ENCODE measurements at places on chromosomes 5 and 9.
A peak's percentile ranks its signal among the peaks of the same experiment; 100 is the strongest.

GRCh38 chr5:82855893-82856550, 221.2 kb downstream of the TMEM167A start:
- DNase-seq, result no peak
- no peaks in the 10 kb centered on the region for H3K27me3 ChIP-seq
- H3K4me3 ChIP-seq, result no peak overlapping the region
- H3K36me3 ChIP-seq, result no peaks in the 10 kb centered on the region
- no peak overlapping the region for H3K27ac ChIP-seq

- no peak overlapping the region for H3K27ac ChIP-seq
- H3K4me1 ChIP-seq, result no peaks in the 10 kb centered on the region
- no peak overlapping the region for H3K4me3 ChIP-seq
These were observed 39.1 kb downstream of the FBN2 start for GRCh38 chr5:128498844-128499455.

DNA sequence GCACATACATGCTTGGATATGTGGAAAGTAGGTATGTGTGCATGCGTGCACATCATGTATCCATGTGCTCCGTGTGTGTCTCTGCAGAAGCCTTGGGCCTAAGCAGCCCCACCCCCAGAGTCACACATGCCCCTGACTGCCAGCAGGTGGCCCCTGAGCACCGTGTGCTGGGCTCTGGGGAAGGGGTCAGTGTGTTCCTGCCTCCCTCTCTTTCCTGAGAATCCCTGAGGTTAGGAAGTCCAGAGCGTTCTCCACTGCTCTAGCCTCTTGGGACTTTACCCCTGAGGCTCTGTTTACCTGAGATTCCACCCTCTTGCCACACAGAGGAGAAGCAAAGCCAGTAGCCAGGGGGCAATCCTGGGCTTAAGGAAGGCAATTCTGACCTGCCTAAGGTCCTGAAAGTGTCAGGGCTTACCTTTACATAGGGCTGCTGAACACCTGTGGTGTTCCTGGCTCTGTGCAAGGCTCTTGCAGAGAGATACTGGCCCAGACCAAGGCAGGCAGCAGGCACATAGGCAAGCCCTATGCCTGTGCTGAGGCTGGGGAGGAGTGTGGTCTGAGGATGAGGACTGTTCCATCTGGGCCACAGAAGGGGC, 207.3 kb downstream of the TMEM38B start:
- H3K4me1 ChIP-seq, result no peaks in the 10 kb centered on the region
- H3K4me3 ChIP-seq, result no peak overlapping the region

GRCh38 chr9:33244137-33244784, 4.3 kb downstream of the SPINK4 start:
- no peaks in the 10 kb centered on the region for H3K27me3 ChIP-seq
- DNase-seq, result no peak
- H3K4me1 ChIP-seq, result peaks cover 4% of the 10 kb centered on the region
- H3K36me3 ChIP-seq, result peaks cover 3% of the 10 kb centered on the region

GRCh38 chr5:116766470-116766947, 191.9 kb upstream of the SEMA6A start:
- H3K27me3 ChIP-seq, result no peaks in the 10 kb centered on the region
- no peaks in the 10 kb centered on the region for H3K4me1 ChIP-seq
- no peak for DNase-seq
- H3K36me3 ChIP-seq, result no peaks in the 10 kb centered on the region
- no peak overlapping the region for H3K27ac ChIP-seq

- H3K36me3 ChIP-seq, result no peaks in the 10 kb centered on the region
- H3K4me3 ChIP-seq, result no peak overlapping the region
- no peak overlapping the region for H3K27ac ChIP-seq
- peaks cover 1% of the 10 kb centered on the region for H3K4me1 ChIP-seq
- DNase-seq, result no peak
These were observed 6.3 kb downstream of the PDE4D start for GRCh38 chr5:59887274-59887673.

DNA sequence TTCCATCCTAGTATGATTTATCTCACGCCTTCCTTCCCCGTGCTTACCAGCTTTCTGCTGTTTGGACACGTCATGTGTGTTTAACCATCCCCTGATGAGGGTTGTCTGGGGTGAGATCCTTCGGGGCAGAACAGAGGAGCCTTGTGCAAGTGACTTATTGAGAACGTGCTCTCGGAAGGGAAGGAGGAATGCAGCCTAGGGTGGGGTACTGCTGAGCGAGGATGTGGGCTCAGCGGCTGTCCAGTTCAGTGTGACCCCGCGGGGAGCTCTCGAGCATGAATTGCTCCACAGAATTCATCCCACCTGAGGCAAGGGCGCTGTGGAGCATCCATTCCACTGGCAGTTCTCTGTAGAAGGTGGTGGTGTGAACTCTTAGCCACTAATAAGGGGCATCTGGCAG, 4.0 kb downstream of the MYOZ3 start:
- no peak overlapping the region for H3K27ac ChIP-seq
- H3K36me3 ChIP-seq, result no peaks in the 10 kb centered on the region
- H3K27me3 ChIP-seq, result no peaks in the 10 kb centered on the region

- no peaks in the 10 kb centered on the region for H3K27me3 ChIP-seq
- no peak overlapping the region for H3K27ac ChIP-seq
- H3K4me3 ChIP-seq, result no peak overlapping the region
- no peaks in the 10 kb centered on the region for H3K4me1 ChIP-seq
- no peak for DNase-seq
- no peaks in the 10 kb centered on the region for H3K36me3 ChIP-seq
These were observed 20.6 kb upstream of the NR5A1 start for GRCh38 chr9:124527781-124528180.

DNA sequence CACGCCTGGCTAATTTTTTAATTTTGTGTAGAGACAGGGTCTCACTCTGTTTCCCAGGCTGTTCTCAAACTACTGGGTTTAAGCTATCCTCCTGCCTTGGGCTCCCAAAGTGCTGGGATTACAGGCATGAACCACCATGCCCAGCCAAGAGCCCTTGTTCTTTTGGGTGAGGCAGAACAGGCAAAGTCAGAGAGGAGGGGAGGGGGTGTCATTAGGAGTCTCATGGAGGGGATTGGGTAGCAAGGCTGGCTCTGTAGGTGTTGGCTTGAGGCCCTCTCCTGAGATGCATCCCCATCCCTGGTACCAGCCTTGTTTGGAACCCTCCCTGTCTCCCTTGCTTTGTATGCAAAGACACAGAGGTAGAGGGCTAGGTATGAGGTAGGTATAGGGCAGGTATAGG, 24.1 kb downstream of the GSN start:
- no peak for DNase-seq
- H3K4me1 ChIP-seq, result no peaks in the 10 kb centered on the region
- H3K27ac ChIP-seq, result no peak overlapping the region
- H3K4me3 ChIP-seq, result no peak overlapping the region

DNA sequence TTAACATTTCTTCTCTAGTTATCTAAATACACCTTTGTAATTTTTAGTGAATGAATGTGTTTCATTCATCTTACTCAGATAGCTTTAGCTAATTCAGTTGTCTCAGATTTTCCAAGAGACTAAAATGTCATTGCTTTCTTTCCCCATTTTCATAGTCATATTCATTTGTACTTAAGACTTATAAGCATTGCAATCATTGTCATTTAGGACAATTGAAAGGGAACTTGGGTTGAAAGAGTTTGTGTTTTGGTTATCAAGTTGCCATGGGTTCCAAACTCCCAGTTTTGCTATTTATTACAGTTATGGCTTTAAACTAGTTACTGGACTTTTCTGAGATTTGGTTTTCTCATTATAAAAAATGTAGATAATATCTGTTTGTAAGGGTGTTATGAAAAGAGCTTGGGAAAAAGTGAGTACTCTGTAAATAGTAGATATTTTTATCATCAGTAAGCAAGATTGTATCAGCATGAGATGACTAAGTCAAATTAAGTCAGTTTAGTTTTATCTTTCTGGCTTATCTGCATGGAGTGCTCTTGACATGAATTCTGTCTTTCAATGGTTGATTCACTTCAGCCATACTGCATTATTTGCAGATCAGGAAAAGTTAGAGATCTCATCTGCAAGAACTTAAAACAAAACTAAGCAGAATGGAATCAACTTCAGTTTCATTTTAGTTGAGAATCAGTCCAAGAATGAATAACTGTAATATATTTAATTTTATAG, 107.5 kb downstream of the PBX3 start:
- H3K4me1 ChIP-seq, result no peaks in the 10 kb centered on the region
- no peak overlapping the region for H3K27ac ChIP-seq
- no peaks in the 10 kb centered on the region for H3K27me3 ChIP-seq
- H3K36me3 ChIP-seq, result no peaks in the 10 kb centered on the region
- no peak overlapping the region for H3K4me3 ChIP-seq

- H3K36me3 ChIP-seq, result no peaks in the 10 kb centered on the region
- no peak overlapping the region for H3K27ac ChIP-seq
- H3K27me3 ChIP-seq, result no peaks in the 10 kb centered on the region
- H3K4me1 ChIP-seq, result peaks cover 8% of the 10 kb centered on the region
- DNase-seq, result no peak
- no peak overlapping the region for H3K4me3 ChIP-seq
These were observed 10.8 kb upstream of the PURA start for GRCh38 chr5:140103154-140103553.

DNA sequence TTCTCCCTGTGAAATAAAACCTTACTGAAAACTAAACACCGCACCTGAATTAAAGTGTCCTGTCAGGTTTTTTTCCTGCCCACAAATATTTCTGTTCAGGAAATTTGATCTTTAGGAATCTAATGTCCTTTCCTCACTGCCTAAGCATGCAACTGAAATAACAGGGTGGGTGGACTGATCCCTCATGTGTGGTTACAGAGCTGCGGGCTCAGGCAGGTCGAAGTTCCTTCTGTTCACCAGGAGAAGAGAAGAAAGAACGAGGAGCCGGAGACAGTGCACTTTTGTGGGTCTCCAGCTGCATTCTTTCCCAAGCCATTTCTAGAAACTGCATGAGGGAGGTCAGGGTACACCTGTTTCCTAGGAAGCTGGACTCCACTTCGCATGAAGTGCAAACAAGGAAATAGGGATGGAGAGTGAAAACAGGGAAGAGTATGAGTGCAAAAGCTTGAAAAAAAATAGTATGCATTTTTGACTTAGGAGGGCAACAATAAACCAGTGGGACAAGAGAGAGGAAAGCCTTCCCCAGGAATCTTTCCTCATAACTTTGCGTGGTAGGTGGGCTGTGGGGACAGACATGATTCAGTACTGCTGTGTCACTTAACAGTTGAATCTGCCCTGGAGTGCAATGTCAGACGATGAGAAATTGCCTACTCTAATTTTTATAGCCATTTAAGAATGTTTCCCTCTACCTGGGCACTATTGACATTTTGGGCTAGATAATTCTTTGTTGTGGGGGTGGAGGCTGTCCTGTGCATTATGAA, 60.3 kb downstream of the GCNT1 start:
- H3K36me3 ChIP-seq, result peaks cover 3% of the 10 kb centered on the region
- H3K4me1 ChIP-seq, result no peaks in the 10 kb centered on the region
- DNase-seq, result no peak
- no peak overlapping the region for H3K4me3 ChIP-seq

DNA sequence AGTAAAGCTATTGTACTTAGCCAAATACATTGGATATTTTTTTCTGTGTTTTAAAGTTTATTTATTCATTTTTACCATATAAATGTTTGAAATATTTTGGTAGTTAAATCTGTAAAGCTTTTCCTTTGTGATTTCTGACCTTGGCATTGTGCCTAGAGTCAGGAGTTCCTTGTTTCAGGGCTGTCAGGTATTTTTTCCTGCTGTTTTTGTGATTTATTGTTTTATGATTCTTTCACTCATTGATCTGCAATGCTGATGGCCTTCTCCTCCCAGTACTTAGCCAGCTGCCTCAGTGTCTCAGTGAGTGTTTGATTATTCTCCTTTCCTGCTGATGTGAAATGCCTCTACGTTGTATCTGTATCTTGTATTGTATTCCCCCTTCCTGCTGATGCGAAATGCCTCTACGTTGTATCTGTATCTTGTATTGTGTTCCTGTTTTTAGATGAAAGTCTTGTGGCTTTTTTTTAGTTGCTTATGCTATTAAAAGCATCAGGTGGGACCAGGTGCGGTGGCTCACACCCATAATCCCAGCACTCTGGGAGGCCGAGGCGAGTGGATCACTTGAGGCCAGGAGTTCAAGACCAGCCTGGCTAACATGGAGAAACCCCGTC, 61.0 kb downstream of the EHMT1 start:
- H3K4me3 ChIP-seq, result no peak overlapping the region
- H3K36me3 ChIP-seq, result peaks cover 3% of the 10 kb centered on the region
- H3K27ac ChIP-seq, result peak overlapping the region; percentile 90
- H3K4me1 ChIP-seq, result peaks cover 49% of the 10 kb centered on the region
- no peaks in the 10 kb centered on the region for H3K27me3 ChIP-seq
